ENCODE measurements at places on chromosomes 6 and 20. TPM values are rescaled to one million over a fixed set of nuclear protein-coding genes. Genes with fewer than 3 reads are reported as not detected.

The DNAH8 gene
- total RNA-seq = 0.17 TPM

The KCNK5 gene
- 10.0 TPM for total RNA-seq

The HDDC2 gene
- 51.7 TPM for total RNA-seq

The FGD2 gene
- total RNA-seq = 56.9 TPM

The EGFL8 gene
- total RNA-seq = 14.5 TPM

DNA sequence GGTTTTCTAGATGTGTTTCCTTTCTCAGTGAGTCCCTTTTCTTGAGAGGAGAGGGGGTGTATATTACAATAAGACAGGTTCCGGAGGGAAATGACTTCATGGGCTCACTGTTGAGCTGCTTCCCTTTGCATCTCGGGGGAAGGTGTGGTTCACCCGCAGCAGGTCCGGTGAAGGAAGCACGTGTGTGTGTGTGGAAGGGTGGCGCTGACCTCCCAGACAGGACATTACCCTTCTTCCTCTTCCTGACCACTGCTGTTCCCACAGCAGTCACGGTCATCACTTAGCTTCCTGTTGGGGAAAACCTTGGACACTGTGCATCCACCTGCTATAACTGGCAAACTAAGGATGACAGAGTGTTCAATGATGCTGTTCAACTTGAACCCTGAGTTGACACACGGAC lies 83.6 kb downstream of the PLEKHG1 start:
- no peaks in the 10 kb centered on the region for H3K27me3 ChIP-seq
- DNase-seq = no peak
- no peaks in the 10 kb centered on the region for H3K36me3 ChIP-seq

DNA sequence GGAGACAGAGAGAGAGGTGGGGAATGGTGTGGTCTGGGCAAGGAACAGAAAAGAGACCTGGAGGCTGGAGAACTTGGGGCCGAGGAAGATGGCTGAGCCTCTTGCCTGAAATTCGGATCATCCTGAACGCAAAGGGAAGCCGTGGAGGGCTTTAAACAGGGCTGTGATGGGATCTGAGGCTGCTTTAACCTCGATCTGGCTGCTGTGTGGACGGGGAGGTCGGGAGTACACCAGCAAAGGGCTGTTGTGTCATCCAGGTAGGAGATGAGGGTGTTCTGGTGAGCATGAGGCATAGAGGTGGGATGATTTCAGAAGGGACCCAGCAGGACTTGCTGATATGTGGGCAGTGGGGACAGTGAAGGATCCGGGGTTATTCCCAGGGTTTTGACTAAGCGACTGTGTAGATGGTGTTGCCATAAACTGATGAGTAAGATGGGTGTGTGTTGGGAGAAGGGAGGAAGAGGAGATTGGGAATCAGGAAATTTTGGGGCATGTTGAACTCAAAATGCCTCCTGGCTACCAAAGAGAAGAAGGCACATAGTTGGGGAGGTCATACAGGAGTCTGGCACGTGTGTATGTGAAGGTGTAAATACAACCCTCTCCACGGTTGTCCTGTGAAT lies 158.5 kb downstream of the NFATC2 start:
- peaks cover 3% of the 10 kb centered on the region for H3K4me1 ChIP-seq
- no peaks in the 10 kb centered on the region for H3K27me3 ChIP-seq
- no peak for DNase-seq
- no peaks in the 10 kb centered on the region for H3K36me3 ChIP-seq
- H3K27ac ChIP-seq = no peak overlapping the region
- H3K4me3 ChIP-seq = no peak overlapping the region

GRCh38 chr20:52104546-52105441 lies 86.8 kb downstream of the ZFP64 start:
- H3K36me3 ChIP-seq = no peaks in the 10 kb centered on the region
- no peak overlapping the region for H3K27ac ChIP-seq
- H3K27me3 ChIP-seq = peaks cover 33% of the 10 kb centered on the region
- H3K4me1 ChIP-seq = peaks cover 26% of the 10 kb centered on the region

DNA sequence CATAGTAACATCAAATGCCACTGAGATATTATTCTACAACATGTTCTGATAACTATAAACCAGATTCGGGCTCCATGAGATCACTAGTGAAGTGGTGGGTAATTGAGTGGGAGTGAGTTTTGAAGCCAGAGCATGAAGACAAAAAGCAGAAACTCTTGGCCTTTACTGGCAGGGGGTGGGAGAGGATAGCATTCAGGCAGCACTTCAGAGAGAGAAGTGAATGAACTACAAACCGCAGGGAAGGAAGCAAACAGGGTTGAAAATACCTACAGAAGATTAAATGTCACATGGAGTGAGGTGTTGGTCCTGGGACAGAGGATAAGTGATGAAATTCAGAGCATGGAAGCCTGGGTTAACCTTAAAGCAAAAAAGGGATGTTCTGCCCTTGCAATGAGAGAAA lies 250.0 kb downstream of the EPM2A start:
- no peak overlapping the region for H3K27ac ChIP-seq
- H3K36me3 ChIP-seq = no peaks in the 10 kb centered on the region
- H3K4me1 ChIP-seq = no peaks in the 10 kb centered on the region
- no peak for DNase-seq

All from upper lobe of right lung (tissue), 1 donor.